Activated CD8-positive, alpha-beta T cell treated with anti-CD3 and anti-CD28 coated beads, Interleukin-2, amount 10 ng/mL, durations not matched to agents 7 days and 5 days (primary cell): ENCODE measurements at places on chromosomes 5 and 9. TPM values are rescaled to one million over a fixed set of nuclear protein-coding genes. Genes with fewer than 3 reads are reported as not detected.

- no peak overlapping the region for H3K4me3 ChIP-seq
- H3K36me3 ChIP-seq, result no peaks in the 10 kb centered on the region
- H3K27me3 ChIP-seq, result no peaks in the 10 kb centered on the region
These were observed 189.7 kb downstream of the PSAT1 start for GRCh38 chr9:78486661-78487060.

- no peak overlapping the region for H3K4me3 ChIP-seq
- no peak for DNase-seq
- no peaks in the 10 kb centered on the region for H3K4me1 ChIP-seq
- H3K27me3 ChIP-seq, result no peaks in the 10 kb centered on the region
These were observed 35.0 kb downstream of the RANBP17 start for GRCh38 chr5:170896779-170897178.

- no peak for DNase-seq
- H3K4me1 ChIP-seq, result peaks cover 47% of the 10 kb centered on the region
- peaks cover 9% of the 10 kb centered on the region for H3K36me3 ChIP-seq
- H3K4me3 ChIP-seq, result no peak overlapping the region
These were observed 84.8 kb upstream of the ITGA1 start for GRCh38 chr5:52702877-52703276.

- no peaks in the 10 kb centered on the region for H3K4me1 ChIP-seq
- H3K27me3 ChIP-seq, result peaks cover 8% of the 10 kb centered on the region
- no peak overlapping the region for H3K27ac ChIP-seq
These were observed 84.7 kb upstream of the SLCO6A1 start for GRCh38 chr5:102583276-102584124.

DNA sequence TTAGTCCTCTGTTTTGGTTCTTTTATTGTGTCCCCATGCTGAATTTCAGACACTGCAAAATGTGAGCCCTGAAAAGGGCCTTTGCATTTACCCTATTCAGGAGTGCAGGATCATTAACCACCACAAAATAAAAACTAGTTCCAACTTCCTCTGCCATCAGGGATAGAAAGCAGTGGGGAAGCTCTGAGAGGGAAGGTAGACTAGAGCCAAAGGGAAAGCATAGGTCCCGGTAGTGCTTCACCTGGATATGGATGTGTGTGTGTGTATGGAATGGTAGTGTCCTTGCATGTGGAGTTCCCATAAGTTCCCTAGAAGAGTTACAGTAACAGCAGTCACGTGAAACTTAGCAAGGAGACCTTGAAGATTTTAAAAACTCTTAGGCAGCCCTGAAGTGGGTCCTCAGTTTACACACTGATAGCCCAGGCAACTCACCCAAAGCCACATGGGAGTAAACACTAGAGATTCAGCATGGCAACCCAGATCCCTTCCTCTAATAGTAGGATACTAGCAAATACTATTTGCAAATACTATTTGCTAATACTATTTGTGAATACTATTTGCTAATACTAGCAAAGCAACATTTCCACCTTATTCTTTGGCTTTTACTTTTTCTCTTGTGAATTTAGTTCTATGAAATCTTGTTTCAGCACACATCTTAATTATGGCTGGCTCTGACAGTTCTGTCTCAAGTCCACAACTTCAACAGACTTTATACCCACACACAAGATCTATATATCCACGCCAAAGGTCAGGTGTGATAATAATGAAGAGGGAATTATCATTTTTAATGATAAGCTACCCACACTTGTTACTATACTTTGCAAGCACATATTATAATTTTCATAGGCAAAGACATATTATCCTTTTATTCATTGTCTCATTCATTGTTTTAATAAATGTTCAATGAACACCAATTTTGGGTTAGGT, 70.4 kb upstream of the IFNE start:
- H3K27ac ChIP-seq, result no peak overlapping the region
- no peak for DNase-seq
- no peak overlapping the region for H3K4me3 ChIP-seq
- H3K27me3 ChIP-seq, result peaks cover 9% of the 10 kb centered on the region

- DNase-seq, result peak; percentile 20
- H3K27me3 ChIP-seq, result no peaks in the 10 kb centered on the region
- H3K4me1 ChIP-seq, result peaks cover 17% of the 10 kb centered on the region
These were observed 31.4 kb downstream of the AHRR start for GRCh38 chr5:352639-353611.

- peak; percentile 57 for DNase-seq
- H3K27ac ChIP-seq, result no peak overlapping the region
- H3K27me3 ChIP-seq, result peaks cover 51% of the 10 kb centered on the region
- peaks cover 23% of the 10 kb centered on the region for H3K4me1 ChIP-seq
These were observed 3.9 kb upstream of the NKD2 start for GRCh38 chr5:1004461-1005248.

DNA sequence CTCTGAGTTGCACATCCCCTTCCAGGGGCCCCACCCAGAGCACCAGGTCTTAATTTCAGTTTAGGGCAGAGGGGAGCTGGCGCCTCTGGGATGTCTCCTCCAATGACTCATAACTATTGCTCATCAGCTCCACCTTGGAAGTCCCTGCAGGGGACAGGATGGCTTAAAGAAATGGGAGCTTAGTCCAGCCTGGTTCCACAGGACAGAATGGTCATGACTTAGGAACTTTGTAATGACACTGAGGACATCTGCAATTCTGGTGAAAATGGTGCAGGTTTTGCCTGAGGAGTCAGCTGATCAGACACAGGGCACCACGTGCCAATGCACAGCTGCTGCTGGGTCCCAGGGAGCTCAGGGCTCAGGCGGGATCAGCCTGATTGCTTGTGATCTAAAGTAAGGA, 16.4 kb upstream of the PPP1R26 start:
- no peak overlapping the region for H3K27ac ChIP-seq
- H3K36me3 ChIP-seq, result no peaks in the 10 kb centered on the region
- H3K4me1 ChIP-seq, result no peaks in the 10 kb centered on the region
- no peak overlapping the region for H3K4me3 ChIP-seq
- peaks cover 5% of the 10 kb centered on the region for H3K27me3 ChIP-seq

DNA sequence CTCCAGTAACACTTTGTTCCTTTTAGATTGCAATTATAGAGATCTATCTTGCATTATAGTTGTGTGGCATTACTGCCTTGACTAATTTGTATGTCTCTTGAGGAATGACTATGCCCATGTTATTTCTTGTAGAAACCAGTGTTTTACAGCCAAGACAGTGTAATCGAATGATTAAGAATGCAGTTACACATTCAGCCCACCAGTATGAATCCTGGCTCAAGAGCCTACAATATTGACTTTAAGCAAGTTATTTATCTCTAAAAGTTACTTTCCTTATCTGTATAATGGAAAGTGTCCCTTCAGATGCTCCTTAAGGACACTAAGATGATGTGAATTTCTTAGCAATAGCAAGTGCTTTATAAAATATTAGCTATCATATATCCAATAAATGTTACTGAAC, 9.7 kb upstream of the SNX24 start:
- H3K27me3 ChIP-seq, result peaks cover 9% of the 10 kb centered on the region
- H3K4me3 ChIP-seq, result no peak overlapping the region
- H3K27ac ChIP-seq, result no peak overlapping the region
- no peak for DNase-seq

DNA sequence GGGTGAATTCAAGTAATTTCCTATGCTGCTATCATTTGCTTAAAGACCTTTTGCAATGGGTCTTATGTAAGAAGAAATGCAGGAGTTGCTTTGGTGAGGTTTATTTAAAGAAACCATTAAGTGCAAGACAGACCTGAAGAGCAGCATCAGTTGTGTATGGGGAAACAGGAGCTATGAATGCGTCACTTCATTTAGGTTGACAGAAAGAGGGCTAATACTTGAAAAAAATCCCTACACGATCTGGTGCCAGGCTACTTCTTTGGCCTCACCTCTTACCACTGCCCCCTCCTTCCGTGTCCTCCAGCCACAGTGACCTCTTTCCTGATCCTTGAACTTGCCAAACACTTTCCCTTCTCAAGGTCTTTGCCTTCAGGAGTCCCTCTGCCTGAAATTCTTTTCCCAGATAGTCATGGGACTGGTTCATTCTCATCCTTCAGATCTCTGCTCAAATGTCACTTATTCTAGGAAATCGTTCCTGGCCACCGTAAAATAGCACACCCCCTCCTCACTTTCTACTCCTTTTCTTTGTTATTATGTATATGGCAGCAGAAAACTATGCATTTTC, 1.4 kb upstream of the JAK2 start:
- H3K27me3 ChIP-seq, result no peaks in the 10 kb centered on the region
- H3K36me3 ChIP-seq, result peaks cover 12% of the 10 kb centered on the region
- peak overlapping the region; percentile 97 for H3K27ac ChIP-seq
- DNase-seq, result no peak

DNA sequence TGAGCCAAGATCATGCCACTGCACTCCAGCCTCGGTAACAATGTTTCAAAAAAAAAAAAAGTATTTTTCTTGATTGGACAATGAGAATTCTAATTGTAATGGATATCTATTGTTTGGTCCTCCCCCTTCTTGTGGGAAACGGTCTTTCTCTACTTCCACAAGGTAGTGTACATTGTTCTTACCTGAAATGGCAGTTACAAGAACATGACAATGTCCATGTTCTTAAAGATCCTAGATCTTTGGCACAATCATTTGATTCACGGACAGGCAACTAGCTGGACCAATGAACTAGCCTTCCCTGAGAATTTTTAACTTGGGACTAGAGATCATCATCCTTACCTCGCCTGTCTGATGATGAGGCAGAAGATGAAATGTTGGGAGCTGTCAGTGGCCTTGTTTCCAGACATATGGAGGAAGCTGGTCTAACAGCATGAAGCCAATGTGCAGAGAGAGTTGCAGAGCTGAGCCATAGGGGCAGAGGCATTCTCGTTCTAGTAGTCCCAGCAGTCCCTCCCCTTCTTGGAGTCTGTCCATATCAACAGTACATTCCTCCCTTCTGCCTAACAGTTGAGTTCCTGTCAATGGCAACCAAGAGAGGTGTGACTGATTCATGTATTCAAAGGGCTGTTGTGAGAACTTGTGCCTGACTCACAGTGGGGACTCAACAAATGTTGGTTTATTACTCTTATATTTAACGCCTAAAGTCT, 2.1 kb upstream of the MARCHF6 start:
- peak; percentile 15 for DNase-seq
- H3K27me3 ChIP-seq, result no peaks in the 10 kb centered on the region
- H3K36me3 ChIP-seq, result peaks cover 2% of the 10 kb centered on the region
- peaks cover 15% of the 10 kb centered on the region for H3K4me1 ChIP-seq
- no peak overlapping the region for H3K4me3 ChIP-seq

Gene UBE2QL1
- total RNA-seq, result not detected

Gene ANKRD20A1
- 2.0 TPM for total RNA-seq

Gene ERBIN
- total RNA-seq, result 46.9 TPM

Gene HTR4
- not detected for total RNA-seq

Gene CD14
- 0.45 TPM for total RNA-seq

Gene UBAP1
- 31.5 TPM for total RNA-seq

Gene TAF1L
- 0.05 TPM for total RNA-seq
